NCI-H1694 treated with DMSO at 0.1 percent for 48 hours (cell line): ENCODE measurements at places on chromosomes 6 and 20.

GRCh38 chr6:128595544-128595943 is 75.1 kb upstream of the PTPRK start:
- no peak for DNase-seq

GRCh38 chr6:157615951-157616350 is 207.1 kb upstream of the SNX9 start:
- no peak for DNase-seq

DNA sequence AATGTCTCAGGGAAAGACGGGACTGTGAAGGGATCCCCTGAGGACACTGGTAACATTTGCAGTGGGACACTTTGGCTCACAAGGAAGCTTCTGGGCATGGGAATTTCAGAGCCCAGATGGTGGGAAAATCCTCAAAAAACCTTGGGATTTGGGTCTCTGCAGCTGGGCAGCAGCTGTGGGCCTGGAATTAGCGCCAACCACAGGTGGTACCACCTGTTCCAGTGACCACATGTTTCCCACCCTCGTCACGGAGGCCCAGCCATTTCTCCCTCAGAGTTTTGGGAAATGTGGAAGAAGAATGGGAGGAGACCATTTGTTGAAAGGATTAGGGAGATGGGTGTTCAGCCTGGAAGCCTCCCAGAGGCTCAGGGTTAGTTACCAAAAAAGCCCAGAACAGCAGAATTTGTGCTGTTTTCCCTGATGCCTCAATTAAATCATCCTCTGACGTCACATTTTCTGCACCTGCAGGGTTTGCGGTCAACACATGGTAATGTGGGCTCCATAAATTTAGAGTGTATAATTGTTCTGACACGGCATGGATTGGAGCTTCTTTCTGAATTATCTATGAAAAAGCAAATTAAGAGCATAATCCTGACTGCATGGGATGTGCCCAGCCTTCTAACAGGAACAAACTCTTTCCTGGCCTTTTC is 34.4 kb downstream of the EDN3 start:
- no peak for DNase-seq

GRCh38 chr6:158285656-158286021 is 26.6 kb upstream of the TULP4 start:
- no peak for DNase-seq

GRCh38 chr6:139131736-139132280 is 3.1 kb upstream of the HECA start:
- no peak for DNase-seq
